ELF-1 (cell line): ENCODE measurements at places on chromosomes 12 and 14.

- DNase-seq = peak; percentile 42
Observed at GRCh38 chr12:64931981-64932380, 107.5 kb downstream of the TBC1D30 start.

GRCh38 chr12:79678306-79678705 is 12.5 kb downstream of the PAWR start:
- no peak for DNase-seq

GRCh38 chr14:80695869-80696268 is 245.7 kb downstream of the CEP128 start:
- DNase-seq = no peak

DNA sequence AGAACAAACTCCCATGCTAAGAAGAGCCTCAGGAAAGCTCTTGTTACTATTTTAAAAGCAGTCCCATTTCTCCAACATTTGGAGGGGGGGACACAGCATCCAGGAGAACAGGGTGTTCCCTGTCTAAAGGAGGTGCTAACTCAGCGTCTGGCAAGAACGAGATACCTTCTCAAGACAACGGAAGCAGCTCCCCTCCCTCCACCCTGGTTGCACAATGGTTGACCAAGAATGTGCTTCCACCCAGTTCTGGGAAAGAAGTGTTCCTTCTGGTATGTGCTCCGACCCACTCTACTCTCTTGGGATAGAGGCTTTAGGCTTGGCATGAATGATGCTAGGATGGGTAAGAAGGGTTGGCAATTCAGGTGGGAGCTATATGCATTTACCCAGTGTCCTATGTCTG is 1.5 kb upstream of the KRT6A start:
- DNase-seq = no peak

- no peak for DNase-seq
Observed at GRCh38 chr14:83863042-83863774, 1666.7 kb upstream of the FLRT2 start.

- no peak for DNase-seq
Observed at GRCh38 chr14:42200957-42201356, 594.3 kb downstream of the LRFN5 start.

GRCh38 chr12:127550271-127550670 is 716.7 kb upstream of the TMEM132C start:
- DNase-seq = no peak

DNA sequence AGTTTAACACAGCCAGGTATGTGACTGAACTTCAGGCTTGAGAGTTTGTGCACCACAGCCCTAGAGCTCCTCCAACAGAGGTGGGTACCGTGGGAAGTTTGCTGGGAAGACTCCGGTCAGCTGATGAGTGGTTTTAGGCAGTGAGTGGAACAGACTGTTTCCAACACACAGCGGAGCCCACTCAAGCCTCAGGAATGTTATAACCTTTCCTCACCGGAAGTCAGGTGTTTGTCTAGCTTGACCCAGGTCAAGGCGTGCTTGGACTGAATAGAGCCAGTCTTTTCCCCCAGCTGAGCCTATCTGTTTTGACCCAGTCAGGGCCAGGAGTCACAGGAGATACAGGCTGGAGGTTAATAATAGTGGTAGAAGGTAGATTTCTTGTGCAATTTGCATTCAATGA is 138.4 kb upstream of the PARP11 start:
- no peak for DNase-seq

GRCh38 chr12:93819050-93819491 is 141.9 kb downstream of the CRADD start:
- DNase-seq = no peak

- DNase-seq = peak; percentile 76
Observed at GRCh38 chr12:118055144-118055557, 5.8 kb downstream of the WSB2 start.

DNA sequence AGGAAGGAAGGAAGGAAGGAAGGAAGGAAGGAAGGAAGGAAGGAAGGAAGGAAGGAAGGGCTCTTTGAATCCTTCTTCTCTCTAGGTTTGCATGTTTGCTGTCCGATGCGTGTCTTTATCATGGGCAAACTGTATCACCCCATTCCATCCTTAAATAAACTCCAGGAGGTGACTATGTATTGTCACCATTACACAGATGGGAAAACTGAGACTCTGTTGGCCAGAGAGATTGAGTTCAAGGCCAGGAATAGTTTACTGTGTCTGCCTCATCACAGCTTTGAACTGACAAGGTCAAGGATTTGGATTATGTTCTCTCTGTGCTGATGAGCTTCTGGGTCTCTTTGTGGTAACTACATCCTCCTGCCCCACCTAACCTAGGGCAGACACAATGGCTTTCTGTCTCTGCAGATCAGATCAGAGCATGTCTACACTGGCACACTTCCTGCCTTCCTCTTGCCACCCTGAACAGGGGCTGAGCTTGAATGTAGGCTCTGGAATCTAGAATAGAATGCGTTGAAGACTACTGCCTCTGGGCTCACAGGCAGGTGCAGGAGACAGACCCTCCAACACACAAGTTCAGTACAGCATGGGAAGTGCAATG is 78.9 kb upstream of the MAP1LC3B2 start:
- no peak for DNase-seq

- peak; percentile 71 for DNase-seq
Observed at GRCh38 chr14:64387232-64387781, 846 bp upstream of the MTHFD1 start.

GRCh38 chr14:98578204-98578603 is 693.8 kb downstream of the BCL11B start:
- DNase-seq = no peak

DNA sequence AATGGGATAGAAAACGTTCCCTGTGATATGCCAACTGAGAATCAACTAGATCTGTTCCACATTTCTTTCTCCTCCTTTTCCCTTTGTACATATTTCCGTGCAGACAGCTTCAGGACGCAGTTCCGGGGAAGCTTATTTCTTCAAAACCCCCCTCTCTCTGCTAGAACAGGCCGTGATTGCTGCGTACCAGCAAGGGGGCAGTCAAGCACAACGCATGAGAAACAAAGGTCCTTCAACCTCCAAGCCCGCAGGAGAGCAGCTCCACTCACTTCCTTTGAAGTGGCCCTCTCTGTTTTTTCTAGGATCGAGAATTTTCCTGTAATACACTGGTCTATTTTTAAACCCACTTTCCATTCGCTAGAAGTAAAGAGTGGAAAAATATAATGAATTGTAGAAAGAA is 80.8 kb downstream of the ZNF664 start:
- peak; percentile 82 for DNase-seq

DNA sequence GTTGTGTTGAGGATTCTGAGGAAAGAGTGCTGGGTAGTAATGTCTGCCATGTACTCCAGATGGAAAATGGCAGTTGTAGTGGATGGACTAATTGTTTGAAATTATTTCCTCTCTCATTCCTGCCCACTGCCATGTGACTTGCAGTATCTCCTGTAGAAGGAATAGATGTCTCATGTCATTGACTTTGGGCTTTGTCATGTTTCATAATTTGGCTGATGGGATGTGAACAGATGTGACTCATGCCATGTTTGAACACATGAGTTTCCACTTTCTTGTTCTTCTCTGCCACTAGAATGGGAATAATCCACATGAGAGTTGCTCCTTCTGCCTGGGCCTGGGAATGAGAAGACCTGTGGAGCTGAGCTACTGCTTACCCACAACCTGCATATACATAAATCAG is 2.4 kb upstream of the CALCOCO1 start:
- DNase-seq = no peak

GRCh38 chr14:94163796-94164195 is 10.3 kb upstream of the PPP4R4 start:
- no peak for DNase-seq

GRCh38 chr12:95996034-95996658 is at the start of gene HAL:
TSS of gene HAL (minus strand) at chr12:95996344. CDS start at chr12:95995910, 434 bp downstream.
- no peak for DNase-seq

GRCh38 chr14:69554500-69554899 is 20.2 kb downstream of the CCDC177 start:
- no peak for DNase-seq

DNA sequence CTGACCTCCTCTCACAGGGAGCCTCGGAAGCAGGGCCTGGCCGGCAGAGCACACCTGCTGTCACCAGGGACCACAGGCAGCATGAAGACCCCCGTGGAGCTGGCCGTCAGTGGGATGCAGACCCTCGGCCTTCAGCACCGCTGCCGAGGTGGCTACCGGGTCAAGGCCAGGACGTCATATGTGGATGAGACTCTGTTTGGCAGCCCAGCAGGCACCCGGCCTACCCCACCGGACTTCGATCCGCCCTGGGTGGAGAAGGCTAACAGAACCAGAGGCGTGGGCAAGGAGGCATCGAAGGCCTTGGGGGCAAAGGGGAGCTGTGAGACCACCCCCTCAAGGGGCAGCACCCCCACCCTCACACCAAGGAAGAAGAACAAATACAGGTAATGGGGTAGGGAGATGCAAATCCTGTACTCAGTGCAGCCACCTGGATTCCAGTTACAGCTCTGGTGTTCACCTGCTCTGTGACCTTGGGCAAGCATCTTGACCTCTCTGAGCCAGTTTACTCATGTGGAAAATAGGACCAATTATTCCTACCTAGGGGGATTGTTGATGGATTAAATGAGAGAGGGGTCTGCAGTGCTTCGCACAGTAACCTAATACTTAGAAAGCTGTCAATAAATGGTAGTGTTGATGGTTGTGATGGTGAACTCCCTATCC is 1.3 kb downstream of the RITA1 start:
- DNase-seq = no peak

- DNase-seq = peak; percentile 31
Observed at GRCh38 chr12:66916189-66916588, 237.3 kb upstream of the GRIP1 start.

DNA sequence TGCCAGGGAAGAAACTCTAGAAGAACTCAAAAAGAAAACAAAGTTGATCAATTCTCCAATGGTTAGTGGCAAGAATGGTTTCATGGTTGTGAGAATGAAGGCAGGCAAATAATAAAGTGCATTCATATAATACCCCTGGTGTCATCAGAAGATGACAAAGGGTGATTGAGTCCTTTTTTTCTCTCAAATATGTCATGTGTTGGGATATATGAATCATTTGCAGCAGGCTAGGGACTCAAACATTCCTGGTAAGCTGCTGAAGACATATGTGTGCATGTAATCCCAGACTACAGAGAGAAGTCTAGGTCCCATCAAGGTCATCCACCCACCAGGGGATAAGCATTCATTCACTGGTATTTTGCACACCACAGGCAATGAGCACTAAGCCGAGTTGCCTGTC is 82.4 kb upstream of the MYF6 start:
- no peak for DNase-seq

- no peak for DNase-seq
Observed at GRCh38 chr14:54674046-54674741, 107.3 kb downstream of the SAMD4A start.

- no peak for DNase-seq
Observed at GRCh38 chr12:50542448-50542847, 37.7 kb downstream of the DIP2B start.

GRCh38 chr12:45729233-45730083 is at the start of gene ARID2:
TSS of gene ARID2 (plus strand) at chr12:45729706. CDS start at chr12:45729837, 131 bp downstream.
- DNase-seq = peak; percentile 55

- DNase-seq = peak; percentile 15
Observed at GRCh38 chr12:124162151-124163110, 132.5 kb upstream of the RFLNA start.

GRCh38 chr12:30025317-30025716 is 241.6 kb upstream of the TMTC1 start:
- DNase-seq = no peak

DNA sequence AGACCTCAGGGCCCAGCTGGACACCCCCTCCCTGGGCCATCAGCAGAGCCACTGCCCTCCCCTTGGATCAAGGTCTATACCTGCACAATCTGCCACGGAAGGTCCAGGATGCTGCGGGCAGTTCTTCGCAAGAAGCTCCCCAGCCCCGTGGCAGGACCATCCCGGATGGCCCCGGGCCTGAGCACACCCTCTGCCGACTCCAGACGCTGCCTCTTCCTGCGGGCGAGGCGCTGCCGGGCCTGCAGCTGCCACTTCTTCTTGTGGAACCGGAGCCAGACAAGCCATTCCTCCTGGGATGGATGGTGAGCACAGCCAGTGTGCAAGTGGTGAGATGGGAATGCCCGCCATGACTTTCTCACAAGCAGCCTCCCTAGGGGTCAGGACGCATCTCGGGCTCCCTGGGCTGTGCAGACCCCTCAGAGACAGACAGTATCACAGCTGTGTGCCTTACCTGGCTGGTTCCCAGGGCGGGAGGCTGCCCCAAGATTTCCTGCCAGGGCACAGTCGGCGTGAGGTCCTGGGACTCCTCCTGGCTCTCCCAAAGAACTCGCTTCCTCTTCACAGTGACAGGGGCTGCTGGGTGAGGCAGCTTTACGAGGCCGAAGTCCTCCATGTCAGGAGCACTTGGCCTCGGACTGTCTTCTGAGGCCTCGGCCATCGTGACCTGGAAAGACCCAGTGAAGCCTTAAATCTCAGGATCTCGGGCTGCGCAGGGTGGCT is 30.8 kb downstream of the P2RX2 start:
- DNase-seq = no peak

DNA sequence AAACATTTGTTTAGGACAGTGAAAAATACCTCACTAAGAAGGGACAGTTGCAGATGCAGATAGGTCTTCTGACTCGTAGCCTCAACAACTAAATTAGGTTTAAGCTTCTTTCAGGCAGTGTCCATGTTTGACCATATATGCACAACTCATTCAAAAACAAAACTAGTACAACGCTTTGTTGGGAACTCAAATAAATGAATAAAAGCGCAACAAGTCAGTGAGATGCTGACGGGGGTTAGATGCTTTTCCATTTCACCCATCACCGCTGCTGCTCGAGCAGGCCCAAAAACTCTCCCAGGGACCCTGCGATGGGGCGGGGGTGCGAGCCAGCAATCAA is 633 bp downstream of the RPAP3 start:
- no peak for DNase-seq

GRCh38 chr12:121795034-121795968 is 1.8 kb upstream of the RHOF start:
- peak; percentile 92 for DNase-seq

DNA sequence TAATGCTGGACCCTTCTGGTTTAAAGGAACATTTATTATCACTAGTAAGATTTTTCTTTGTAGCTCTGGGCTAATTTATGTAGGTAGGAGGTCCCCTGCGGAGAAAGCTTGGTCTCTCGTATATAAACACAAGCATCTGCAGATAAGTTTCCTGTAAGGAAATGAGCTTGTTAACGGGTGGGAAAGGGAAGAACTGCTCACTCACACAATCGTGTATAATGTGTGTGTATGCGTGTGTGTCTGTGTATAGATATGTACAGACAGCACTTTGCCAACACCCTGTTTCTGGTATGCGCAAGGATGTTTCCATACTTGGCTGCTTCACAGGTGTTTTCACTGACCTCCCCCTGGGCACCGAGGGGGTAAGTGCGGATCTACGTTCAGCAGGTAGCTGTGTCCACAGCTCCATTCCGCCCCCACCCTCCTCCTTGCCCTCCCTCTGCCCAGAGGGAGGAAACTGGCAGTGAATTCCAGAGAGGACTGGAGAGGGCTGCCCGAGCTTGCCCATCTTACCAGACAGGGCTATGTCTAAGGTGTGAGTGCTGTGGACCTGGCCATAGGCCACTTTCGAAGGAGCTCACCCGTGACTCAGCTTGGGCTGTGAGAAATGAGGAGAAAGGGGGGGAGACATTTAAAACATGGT is 65.2 kb downstream of the NINJ2 start:
- no peak for DNase-seq

DNA sequence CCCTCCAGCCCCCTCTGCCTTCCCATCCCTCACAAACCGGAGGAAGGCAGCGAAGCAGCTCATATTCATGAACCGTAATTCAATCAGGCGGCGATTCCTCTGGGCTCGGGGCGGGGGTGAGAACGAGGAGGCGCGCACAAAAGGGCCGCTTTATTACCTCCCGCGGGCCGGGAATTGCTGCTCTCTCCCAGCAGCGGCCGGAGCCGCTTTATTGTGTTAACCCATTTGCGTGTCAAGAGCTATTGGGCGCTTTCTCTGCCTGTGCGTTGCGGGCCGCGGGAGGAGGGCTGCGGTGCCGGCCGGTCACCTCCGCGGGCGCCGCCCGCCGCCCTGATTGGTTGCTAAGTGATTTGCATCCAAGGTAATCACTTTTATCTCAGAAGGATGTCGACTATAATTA is 4.8 kb downstream of the FAM222A start:
- peak; percentile 78 for DNase-seq
